ENCODE measurements at places on chromosomes 4 and X. TPM values are rescaled to one million over a fixed set of nuclear protein-coding genes. Genes with fewer than 3 reads are reported as not detected.

- no peak for DNase-seq
Observed at GRCh38 chr4:109967798-109968520, 55.3 kb downstream of the EGF start.

- DNase-seq: no peak
Observed at GRCh38 chr4:14272206-14272605, 644.7 kb upstream of the BOD1L1 start.

DNA sequence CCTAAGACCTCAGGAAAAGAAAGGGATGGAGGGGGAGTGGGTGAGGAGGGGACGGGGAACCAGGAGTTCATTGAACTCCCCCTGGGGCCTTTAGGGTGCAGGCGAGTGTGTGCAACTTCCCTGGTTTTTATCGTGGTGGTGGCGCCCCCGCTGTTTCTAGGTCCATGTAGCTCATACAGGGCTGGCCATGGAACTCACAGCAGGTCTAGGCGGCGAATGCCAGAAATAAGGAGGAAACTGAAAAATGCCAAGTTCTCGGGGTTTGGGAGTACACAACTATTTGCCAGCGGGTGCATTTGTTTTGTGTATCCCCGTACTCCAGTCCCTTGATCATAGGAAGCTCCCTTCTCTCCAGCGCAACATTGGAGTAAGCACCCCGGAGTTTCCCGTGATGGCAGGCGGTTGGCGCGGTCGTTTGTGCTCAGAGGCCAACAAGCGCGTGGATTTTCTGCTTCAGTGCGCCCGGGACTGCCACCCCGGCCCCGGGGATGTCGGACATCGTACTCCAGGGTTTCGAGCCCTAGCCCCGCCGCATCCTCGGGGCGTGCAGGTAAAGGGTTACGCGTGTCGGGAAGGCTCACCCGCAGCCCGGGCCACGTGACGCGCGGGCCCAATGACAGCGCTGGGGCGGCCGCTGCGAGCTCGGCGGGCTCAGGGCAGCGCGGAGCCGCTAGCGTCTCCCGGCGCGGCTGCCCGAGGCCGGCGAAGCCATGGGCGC, 208.9 kb downstream of the NWD2 start:
- peak; percentile 88 for DNase-seq

GRCh38 chr4:117001077-117001476, 84.3 kb downstream of the TRAM1L1 start:
- DNase-seq: no peak

GRCh38 chr4:158775091-158775651, 6.3 kb downstream of the FNIP2 start:
- no peak for DNase-seq

DNA sequence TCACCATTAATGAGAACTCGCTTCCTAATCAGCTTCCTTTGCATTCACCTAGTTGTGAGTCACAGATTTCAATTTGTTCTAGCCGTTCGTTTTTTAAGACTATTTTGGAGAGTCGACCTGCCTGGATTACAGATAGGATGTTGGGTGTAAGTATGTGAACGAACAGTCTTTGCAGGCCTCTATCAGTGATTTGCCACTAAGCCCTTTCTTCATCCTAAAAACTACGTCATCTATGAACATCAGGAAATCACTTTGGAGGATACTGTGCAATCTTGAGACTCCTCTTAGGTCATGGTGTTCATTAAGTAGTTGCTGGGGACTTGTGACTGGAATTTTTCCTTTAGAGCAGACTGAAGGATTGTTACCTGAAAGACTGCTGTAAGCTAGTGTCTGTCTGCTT, 1.1 kb downstream of the POLA1 start:
- DNase-seq: no peak

DNA sequence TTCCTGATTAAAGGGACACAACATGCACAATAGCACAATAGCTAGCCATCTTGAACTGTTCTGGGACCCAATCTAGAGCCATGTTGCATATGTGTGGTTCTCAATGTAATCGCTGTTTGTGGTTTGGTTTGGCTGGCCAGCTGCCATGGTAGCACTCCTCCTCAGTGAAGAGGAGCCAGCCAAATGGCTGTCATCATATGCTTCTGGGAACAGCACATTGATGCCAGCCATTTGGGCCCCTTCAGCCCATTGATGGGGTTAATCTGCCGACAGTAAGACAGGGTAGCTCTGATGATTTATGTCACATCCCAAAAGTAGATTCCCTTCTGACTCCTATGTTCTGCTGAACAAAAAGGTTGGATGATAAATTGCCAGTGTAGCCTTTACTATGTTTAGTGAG, 48.5 kb downstream of the AWAT2 start:
- no peak for DNase-seq

DNA sequence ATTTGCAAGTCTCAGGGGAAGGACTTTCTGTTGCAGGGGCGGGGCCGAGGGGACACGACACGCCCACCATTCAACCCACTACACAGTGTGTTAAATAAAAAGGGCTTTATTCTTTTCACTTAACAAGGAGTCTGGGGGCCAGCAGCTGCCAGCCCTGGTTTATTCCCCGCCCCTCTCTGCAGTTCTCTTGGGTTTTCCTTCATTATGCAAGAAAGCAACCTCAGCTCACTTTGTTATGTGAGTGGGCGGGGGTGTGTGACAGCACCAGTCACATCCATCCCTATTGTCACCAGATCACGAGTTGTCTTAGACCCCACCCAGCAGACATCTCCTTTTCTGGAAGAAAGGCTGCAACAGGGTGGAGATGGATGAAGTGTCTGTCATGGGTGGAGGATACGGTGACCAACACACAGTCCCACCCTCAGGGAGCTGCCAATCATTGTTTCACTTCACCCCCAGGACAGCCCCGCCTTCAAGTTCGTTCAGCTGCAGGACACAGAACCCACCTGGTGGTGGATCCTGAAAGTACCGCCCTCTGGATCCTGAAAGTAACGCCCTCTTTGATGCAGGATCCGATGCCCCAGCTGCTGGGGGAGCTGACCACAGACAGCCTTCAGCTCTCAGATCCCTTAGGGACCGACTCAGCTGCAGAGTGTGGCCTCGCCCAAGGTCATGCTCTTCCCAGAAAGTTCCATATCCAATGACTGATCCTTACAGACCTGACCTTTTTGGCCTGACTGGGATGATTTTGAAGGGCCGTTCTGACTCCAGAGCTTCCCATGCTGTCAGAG, 79.6 kb downstream of the SMIM20 start:
- peak; percentile 39 for DNase-seq

RTL5 gene
- total RNA-seq: 2.7 TPM

INTU gene
- total RNA-seq: 8.2 TPM

CCDC149 gene
- total RNA-seq: 23.7 TPM

NUDT11 gene
- 3.8 TPM for total RNA-seq

TGIF2LX gene
- total RNA-seq: not detected

Measured in mucosa of descending colon (tissue), 3 donors.